ENCODE measurements at places on chromosomes 7 and 10. TPM values are rescaled to one million over a fixed set of nuclear protein-coding genes. Genes with fewer than 3 reads are reported as not detected.

GRCh38 chr10:1022413-1022812 lies 3.2 kb downstream of the IDI2 start:
- no peaks in the 10 kb centered on the region for H3K36me3 ChIP-seq
- H3K27me3 ChIP-seq: no peaks in the 10 kb centered on the region
- no peak for DNase-seq
- no peak overlapping the region for H3K4me3 ChIP-seq

Gene AKR1C4
- total RNA-seq: not detected

Gene SLC39A12
- not detected for total RNA-seq

Gene EXOC6
- 11.9 TPM for total RNA-seq

Gene MAGI2
- 1.6 TPM for total RNA-seq
